ENCODE measurements at places on chromosomes 11 and 22.

DNA sequence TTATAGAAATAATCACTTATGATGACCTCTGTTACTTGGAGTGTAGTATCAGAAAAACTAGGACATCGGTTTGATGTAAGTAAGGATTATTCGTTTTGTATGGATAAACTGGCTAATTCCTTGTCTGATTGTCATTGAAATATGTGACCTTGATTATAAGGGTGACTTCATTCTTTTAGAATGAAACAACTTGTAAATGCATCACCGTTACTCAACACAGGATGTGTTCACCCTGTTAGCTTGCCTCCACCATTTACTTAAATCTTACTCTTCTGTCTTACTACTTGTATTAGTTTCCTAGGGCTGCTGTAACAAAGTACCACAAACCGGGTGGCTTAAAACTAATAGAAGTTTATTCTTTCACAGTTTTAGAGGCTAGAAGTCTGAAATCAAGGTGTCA, 7.9 kb downstream of the SFI1 start:
- no peak for DNase-seq

- no peak for DNase-seq
These were observed 21.5 kb downstream of the SHANK3 start for GRCh38 chr22:50694099-50694605.

DNA sequence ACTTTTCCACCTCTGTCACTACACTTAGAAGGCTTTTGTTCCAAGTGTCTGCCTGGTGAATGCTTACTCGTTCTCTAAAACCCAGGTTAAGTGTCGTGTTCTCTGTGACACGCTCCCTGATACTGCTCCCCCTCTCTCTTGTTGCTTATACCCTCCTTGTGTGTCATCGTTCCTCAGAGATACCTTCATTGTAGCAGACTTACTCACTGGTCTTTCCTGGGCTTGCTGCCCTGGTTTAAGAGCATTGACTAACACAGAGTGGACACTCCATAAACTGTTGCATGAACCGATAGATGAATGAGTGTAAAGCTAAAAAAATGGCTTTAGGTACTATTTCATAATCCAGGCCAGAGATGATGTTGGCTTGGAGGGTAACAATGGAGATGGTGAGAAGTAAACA, 171.3 kb downstream of the GRIK4 start:
- DNase-seq: no peak

GRCh38 chr11:68266121-68266891, 5.5 kb downstream of the C11orf24 start:
- no peak for DNase-seq

DNA sequence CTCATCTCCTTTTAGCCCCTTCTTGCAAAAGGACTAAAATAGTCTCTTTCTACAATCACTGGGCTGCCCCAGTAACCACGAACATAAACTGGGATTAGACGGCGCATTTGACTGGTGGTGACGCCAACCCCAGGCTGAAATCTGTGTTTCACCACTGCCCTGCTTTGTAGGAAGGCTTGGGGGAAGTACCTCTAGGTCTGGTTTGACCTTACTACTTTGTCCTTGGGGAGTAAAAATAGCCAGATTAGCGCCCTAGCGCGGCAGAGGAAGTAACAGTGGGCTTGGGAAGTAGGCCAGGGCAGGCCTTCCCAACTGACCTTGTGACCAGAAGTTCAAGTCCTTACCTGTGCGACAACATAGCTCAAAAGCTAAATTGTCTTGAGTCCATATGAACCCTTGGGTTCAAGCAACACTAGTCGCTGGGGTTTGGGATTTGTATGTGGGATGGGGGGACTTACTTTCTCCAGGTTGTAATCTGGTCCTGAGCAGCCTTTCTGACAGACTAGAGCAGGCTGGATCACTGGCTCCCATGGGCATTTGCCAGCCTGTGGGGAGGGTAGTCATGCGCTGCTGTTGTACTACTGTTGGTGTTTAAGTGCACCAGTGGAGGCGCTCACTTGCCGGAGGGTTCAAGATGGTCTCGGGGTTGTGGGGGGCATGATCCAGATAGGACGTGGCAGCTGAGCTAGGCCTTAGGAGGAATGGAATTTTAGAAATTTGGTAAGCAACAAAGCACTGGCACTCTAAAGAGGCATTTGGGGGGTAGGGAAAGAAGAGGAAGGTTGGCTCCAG, 953 bp upstream of the PACS1 start:
- peak; percentile 65 for DNase-seq

DNA sequence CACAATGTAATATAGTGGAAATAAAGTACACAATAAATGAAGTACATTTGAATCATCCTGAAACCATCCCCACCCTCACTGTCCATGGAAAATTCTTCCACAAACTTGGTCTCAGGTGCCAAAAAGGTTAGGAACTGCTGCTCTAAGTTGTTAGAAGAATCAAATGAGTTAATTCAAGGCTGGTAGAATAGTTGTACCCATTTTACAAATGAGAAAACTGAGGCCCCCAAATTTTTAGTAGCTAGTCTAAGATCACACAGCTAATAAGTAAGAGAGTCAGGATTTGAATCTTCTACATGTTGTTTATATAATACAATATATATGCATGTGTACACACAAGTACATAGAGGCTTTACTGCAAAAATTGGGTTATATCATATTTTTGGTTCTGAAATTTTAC, 43.1 kb downstream of the MIAT start:
- DNase-seq: no peak

DNA sequence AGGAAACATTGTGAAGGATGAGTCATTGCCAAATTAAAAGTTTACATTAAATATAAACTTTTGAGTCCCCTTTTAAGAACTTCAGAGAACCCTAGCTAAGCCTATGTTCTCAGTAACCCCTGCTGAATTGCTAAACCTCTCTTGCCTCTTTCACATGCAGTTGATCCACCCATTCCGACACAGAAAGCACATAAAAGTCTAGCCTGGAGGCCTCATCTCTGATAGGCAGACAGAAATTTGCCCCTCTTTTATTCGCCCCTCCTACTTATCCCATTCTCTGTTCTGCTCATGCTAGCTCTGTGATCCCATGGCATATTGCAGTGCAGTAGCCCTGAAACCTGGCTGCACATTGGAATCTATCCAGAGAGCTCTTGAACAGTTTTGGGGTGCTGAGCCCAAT, 58.2 kb upstream of the PDE3B start:
- no peak for DNase-seq

- DNase-seq: no peak
These were observed 778.3 kb upstream of the LRRC4C start for GRCh38 chr11:42237701-42238235.

DNA sequence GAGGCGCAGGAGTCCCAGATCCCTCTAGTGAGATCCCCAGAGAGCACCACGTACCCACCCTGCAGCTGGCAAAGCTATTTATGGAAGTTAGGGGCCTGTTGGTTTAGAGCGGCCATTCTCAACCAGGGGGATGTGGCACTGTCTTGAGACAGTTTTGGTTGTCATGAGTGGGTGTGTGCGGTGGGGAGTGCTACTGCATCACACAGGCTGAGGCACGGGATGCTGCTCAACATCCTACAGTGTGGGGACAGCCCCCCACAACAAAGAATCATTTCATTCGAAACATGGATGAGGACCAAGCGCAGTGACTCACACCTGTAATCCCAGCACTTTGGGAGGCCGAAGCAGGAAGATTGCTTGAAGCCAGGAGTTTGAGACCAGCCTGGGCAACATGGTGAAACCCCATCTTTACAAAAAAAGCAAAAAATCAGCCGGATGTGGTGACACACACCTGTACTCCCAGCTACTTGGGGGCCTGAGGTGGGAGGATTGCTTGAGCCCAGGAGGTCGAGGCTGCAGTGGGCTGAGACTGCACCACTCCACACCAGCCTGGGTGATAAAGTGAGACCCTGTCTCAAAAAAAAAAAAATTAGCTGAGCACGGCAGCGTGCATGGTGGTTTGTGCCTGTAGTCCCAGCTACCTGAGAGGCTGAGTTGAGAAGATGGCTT, 28.2 kb downstream of the GGT5 start:
- no peak for DNase-seq

- DNase-seq: no peak
These were observed 752.9 kb downstream of the CNTN5 start for GRCh38 chr11:99773646-99774045.

DNA sequence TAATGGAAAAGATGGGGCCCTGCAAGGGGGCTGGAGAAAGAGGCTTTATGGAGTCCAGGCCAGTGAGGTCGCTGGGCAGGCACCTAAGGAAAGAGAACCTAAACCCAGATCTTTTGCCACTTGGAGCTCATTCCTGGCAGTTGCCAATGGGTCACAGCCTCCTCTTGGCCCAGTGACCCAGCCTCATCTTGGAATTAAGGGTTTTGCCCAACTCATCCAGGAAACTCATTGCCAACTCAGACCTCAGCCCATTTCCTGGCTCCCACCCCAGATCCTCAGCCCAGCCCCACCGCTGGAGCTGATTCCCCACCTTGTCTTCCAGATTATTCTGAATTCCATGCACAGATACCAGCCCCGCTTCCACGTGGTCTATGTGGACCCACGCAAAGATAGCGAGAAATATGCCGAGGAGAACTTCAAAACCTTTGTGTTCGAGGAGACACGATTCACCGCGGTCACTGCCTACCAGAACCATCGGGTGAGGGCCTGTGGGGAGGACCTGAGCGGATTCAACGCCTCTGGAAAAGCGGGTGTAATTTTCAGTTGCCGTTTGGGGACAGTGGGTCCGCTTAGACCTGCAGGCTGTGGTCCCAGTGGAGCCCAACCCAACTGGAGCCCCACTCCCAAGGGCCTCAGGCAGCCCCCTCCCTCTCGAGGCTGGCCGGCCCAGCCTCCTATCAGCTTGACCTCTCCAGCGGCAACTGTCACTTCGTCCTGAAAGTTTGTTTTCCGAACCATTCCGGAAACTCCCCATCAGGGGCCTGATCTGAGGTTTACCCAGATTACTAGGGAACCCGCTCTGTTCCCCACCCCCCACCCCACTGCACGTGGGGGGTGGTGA, 4.3 kb downstream of the TBX1 start:
- DNase-seq: no peak

DNA sequence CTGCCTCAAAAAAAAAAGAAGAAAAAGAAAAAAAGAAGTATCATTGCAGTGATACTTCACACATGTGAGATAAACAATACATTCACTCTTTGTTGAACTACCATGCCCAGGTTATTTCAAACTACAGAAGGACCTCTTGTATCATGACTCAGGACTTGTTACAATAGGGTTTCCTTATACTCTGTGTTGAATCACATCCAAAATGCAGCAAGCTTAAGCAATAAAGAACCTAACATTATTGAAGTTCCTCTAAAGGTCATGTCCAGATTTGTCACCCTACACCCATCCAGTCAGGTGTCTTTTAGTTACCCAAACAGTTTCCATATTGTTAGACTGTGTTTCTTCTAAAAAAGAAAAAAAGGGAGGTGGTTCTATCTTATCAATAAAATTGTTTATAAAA, 26.9 kb upstream of the ALKBH3 start:
- no peak for DNase-seq

DNA sequence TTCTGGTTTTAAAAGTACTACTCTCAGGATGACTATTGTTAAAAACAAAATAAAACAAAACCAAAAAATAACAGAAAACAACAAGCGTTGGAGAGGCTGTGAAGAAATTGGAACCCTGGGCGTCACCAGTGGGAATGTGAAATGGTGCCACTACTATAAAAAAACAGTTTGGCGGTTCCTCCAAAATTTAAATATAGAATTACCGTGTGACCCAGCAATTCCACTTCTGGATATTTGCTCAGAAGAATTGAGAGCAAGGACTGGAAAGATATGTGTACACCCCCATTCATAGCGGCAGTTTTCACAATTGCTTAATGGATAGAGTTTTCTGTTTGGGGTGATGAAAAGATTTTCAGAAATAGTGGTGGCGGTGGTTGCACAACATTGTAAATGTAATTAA, 8.6 kb downstream of the APOA4 start:
- no peak for DNase-seq

DNA sequence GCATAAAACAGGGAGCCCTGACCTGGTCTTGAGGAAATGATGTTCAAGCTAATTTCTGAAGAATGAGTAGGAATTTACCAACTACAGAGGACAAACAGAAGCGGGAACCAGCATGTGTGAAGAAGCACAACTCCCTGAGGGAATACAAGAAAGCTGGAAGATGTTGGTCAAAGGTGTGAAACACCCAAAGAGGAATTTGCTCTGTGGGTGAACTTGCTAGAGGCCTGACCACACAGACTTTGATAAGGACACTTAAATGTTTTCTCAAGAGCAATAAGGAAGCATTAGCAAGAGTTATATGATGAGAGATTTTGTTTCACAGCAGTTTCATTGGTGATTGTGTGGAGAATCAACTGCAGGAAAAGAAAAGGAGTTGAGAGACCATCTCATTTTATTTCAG, 17.6 kb downstream of the SLC5A12 start:
- DNase-seq: no peak

GRCh38 chr11:134562196-134562595, 150.2 kb upstream of the B3GAT1 start:
- no peak for DNase-seq

DNA sequence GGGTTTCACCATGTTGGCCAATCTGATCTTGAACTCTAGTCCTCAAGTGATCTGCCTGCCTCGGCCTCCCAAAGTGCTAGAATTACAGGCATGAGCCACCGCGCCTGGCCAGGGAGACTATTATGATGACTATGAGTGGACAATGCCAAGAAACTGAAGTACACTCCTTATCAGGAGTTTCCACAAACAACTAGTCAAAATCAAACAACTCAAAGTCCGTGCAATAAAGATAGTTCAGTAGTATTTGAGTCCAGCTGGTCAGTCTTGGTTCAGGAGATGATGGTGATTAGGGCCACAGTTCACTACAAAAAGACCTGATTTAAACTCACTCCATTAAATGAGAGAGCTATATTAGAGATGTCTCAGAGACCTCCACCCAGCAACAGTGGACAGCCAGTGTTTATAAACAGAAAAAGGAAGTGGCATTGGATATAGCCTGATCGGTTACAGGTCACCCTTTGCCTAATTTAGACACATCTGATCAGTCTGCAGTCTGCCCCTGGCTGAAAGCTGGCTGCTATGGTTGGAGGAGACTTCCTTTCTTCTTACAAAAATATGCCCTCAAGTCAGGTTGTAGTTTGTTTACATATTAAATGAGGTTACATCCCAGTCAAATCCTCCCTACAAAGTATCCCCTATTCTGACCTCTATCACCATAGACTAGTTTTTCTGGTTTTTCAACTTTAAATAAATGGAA, 17.0 kb downstream of the CD3E start:
- no peak for DNase-seq

DNA sequence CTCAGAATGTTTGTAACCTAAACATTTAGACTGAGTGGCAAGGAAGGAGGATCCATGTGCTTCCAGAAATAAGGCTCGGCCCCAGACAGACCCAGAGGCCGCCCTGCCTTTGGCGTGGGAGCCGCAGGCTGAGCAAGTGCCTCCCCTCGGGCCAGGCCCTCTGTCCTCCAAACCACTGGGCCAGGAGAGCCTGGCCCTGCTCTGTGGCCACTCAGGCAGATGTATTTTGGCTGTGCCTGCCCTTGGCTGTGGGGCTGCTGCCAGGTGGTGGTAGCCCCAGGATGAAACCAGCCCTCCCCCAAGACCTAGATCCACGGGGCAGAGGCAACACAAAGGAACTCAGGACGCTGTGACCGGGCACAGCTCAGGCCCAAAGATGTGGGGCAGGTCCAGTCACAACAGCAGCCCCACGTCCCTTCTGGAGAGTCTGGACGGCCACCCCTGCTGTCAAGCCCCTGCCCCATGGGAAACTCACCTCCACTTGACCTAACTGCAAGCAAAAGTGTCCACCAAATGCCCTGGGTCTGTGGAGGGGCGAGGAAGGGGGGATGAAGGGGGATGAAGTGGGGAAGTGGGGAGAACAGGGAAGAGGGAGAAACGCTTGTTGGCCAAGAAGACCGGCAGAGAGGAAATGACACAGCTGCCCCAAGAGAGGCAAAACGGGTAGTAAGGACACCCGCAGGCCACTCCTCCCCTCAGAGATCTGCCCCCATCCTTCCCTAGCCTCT, 24.0 kb downstream of the PISD start:
- no peak for DNase-seq
